Activated naive CD8-positive, alpha-beta T cell treated with anti-CD3 and anti-CD28 coated beads, Interleukin-2, amount 50 U/mL, for 16 hours (primary cell): ENCODE measurements at places on chromosomes 7 and 10.

GRCh38 chr7:154640266-154640865 is 362.6 kb downstream of the PAXIP1 start:
- no peak for DNase-seq

DNA sequence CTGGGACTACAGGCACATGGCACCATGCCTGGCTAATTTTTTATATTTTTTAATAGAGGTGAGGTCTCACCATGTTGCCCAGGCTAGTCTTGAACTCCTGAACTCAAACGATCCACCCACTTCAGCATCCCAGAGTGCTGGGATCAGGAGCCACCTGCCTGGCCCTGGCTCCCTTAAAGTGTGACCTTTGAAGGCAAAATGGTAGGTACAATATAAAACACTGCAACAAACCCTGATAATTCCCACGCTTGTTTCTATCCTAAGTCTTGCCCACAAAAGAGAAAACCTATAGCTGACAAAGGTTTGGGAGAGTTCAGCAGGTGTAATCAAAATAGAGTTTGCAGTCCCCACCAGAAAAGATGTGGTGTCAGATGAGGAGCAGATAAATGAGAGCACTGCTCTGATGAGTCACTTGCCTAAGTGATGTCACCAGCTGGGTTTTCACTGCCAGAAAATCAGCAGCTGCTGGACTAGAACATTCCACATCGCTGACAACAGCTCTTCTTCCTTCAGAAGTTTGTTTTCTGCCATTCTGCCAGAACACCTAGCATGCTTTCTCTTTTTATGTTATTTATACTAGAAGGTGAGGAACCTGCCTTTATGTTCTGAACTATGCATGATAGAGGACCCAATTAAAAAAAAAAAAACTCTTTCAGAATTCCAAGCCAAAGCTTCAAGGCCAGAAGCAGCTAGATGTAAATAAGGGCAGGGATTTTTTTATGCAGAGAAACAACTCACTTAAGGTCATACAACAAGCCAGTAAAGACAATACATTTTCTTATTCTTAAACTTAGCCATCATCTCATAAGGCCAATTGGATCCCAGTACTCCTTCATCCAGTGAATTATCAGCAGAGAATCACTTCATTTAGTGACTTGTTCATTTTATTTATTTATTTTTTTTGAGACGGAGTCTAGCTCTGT is 18.0 kb downstream of the PURB start:
- DNase-seq, result no peak

DNA sequence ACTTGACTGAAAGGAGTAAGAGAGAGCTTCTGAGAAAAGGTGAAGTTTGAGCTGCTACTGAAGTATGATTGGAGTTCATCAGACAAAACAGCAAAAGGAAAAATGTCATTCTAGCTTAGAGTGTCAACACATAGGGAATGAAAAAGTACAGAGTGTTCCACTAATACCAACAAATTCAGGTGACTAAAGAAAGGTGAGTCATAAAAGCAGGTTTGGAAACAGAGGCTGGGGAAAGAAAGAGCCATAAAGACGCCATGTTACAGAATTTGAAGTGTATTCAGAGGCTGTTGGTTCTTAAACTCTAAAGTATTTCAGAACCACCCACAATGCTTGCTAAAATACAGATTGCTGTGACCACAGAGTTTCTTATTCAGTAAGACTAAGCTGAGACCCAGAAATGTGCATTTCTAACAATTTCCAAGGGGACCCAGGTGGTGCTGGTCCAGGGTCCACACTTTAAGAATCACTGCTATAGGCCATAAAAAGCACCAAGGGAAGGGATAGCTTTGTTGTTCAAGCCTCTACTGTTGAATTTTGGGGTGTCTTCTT is 143.1 kb downstream of the ELAPOR2 start:
- no peak for DNase-seq

- DNase-seq, result no peak
Observed at GRCh38 chr10:92027141-92027540, 103.6 kb downstream of the BTAF1 start.

- no peak for DNase-seq
Observed at GRCh38 chr7:128879461-128879938, 16.8 kb downstream of the ATP6V1F start.

DNA sequence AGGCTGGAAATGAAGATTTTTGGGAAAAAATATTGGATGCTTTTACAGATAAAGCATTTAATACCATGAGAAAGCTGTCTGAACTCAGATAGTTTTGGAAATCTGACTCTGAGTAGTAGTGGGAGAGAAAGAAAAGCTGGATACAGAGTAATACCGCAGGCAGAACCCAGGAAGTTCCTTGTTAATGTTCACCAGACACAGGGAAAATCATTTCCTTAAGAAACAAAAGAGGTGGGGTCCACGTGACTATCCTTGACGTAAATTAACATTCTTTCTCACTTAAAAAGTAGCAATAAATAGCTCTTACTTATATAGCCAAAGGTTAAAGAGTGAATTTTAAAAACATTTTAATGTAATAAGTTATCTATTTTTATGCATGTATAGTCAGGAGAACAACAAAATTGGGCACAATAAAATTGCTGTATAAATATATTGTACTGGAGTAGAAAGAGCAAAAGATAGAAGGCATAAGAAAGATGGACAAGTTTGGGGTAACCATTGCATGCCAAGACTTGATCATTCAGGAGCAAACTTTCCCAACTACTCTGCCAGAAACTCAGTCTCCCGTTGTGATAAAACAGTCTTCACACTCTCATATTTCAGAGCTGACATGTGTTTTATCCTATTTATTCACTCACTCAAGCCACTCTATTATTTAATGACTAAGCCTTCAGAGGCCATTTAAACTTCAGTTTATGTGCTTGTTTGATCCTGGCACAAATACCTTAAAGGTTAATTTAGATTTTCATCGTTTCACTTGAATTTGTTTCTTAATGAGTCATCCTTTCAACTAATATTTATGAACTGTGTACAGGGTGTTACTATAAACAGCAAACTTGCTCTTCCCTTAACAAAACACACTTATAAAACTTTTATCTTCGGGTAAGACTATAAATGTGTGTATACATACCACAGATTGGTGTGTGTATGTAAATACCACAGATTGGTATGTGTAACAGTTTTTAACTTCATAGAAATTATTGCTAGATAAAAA is 143.1 kb downstream of the GNAI1 start:
- no peak for DNase-seq

DNA sequence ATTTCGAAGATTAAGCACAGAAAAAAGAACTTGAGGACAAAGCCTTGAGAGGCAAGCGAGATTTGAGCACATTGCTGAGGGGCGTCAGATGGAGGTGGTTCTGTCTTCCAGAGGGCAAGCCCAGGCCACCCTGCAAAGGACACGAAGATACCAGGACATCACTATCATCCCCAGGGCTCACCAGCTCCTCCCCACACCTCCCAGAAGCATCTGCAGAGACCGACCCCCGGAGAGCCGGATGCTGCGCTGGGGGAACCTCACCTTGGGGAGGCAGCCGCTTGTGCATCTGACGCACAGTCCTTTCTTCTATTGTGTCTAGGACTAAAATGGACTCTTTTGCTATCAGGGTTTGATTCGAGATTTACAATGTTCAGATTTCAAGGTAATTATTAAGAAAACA is 259.7 kb downstream of the DNAJB6 start:
- no peak for DNase-seq

GRCh38 chr7:20223356-20223755 is 6.2 kb upstream of the MACC1 start:
- no peak for DNase-seq

DNA sequence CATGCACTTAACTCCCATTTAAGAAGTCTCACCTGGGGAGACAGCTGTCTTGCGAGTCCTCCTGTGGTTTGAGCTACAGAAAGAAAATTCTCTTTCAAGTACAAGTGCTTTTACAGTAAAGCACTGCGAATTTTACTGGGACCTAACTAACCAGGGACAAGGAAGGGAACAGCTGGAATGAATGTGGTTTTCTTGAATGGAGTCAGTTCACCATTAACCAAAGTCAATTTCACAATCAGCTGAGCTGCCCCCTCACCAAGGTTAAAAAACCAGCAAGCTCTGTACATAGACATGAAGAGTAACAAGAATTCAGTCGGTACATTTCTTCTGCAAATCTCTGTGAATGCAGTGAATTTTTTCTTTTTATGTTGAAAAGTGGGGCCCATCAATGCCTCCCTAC is 56.3 kb downstream of the GFRA1 start:
- DNase-seq, result no peak

GRCh38 chr7:77570330-77571011 is 33.4 kb downstream of the PTPN12 start:
- DNase-seq, result no peak

GRCh38 chr7:38463277-38464225 is 167.6 kb downstream of the AMPH start:
- DNase-seq, result peak; percentile 71

GRCh38 chr10:126315494-126316177 is 72.6 kb downstream of the ADAM12 start:
- no peak for DNase-seq

- no peak for DNase-seq
Observed at GRCh38 chr7:101911800-101912715, 94.6 kb downstream of the CUX1 start.

- no peak for DNase-seq
Observed at GRCh38 chr10:84308481-84309304, 19.7 kb upstream of the CCSER2 start.

DNA sequence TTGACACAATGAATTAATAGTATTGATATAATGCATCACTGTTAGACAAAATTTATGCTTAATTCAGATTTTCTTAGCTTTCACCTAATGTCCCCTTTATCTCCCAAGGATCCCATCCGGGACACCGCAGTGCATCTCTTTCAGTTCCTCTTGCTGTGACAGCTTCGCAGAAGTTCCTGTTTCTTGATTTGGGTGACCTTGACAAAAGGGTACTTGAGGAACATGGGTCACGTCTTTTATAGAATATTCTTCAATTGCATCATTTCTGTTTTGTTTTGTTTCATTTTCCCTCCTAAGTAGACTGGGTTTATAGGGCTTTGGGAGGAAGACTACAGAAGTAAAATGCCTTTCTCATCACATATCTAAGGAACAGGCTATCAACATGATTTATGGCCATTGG is 453.2 kb downstream of the DPP6 start:
- DNase-seq, result no peak

GRCh38 chr10:2173327-2173726 is 436.0 kb upstream of the ADARB2 start:
- no peak for DNase-seq
